ENCODE measurements at places on chromosomes 2 and 18. TPM values are rescaled to one million over a fixed set of nuclear protein-coding genes. Genes with fewer than 3 reads are reported as not detected.

Gene UGT1A9
- not detected for total RNA-seq

Gene ANKRD12
- 25.4 TPM for total RNA-seq

Gene TRIP12
- total RNA-seq: 256 TPM

Gene TMEM127
- total RNA-seq: 41.5 TPM

Gene SIX2
- total RNA-seq: 0.32 TPM

Gene ABCG5
- not detected for total RNA-seq

Gene EPG5
- total RNA-seq: 20.6 TPM

Gene HOXD4
- total RNA-seq: 13.7 TPM

Gene PLCD4
- 3.1 TPM for total RNA-seq

Gene LYG2
- not detected for total RNA-seq

Gene SKA1
- total RNA-seq: 23.9 TPM

Gene HOXD3
- 15.3 TPM for total RNA-seq

Gene NEU2
- not detected for total RNA-seq

Gene ABCG8
- not detected for total RNA-seq

Gene PTPN18
- 39.6 TPM for total RNA-seq

Gene NOL4
- not detected for total RNA-seq

Gene CPSF3
- total RNA-seq: 37.1 TPM

Gene INHA
- not detected for total RNA-seq

Gene SERPINB4
- total RNA-seq: not detected

Gene FOXI3
- not detected for total RNA-seq

Gene CCDC121
- 3.3 TPM for total RNA-seq

Gene MFSD2B
- total RNA-seq: 0.82 TPM

Gene C2orf74
- total RNA-seq: 4.1 TPM

Gene CYTIP
- total RNA-seq: not detected

Gene WIPF1
- 44.2 TPM for total RNA-seq

Gene ABHD3
- total RNA-seq: 10.0 TPM
